ENCODE measurements at places on chromosomes 7 and 10.

DNA sequence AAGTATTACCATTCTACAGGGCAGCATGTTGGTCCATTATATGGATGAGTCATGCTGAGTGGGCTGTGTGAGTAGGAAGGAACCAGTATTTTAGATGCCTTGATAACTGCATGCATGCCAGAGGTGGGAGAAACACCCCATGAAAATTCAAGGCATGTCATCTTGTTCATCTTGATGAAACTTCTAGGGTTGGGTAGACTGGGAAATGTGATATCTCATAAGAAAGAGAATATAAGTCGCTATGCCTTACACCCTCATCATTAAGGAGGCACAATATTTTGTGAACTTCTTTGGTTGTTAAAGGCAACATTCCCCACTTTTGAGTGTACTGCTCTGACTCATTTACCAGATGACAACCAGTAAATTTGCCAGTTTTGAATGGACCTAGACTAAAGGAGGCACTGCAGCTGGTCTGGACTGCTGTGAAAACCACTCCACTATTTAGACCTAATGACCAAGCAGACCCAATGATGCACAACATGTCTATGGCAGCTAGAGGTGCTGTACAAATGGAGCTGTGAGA lies 48.0 kb downstream of the ZNF365 start:
- DNase-seq, result peak; percentile 58

DNA sequence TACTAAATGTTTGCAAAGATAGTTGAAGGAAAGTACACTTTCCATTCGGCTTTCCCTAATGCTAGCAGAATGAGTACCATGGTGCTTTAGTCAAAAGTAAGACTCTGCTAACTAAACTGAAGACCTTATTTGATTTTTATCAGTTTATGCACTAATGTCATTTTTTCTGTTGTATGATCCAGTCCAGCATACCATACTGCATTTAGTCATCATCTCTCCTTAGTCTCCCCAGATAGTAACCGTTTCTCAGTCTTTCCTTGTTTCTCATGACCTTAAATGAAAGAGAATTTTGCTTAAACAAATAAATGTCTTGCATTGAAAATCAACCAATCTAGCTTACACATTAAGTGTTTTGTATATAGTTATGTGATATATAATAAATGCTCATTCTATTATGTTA lies 529.5 kb upstream of the SEMA3D start:
- no peak for DNase-seq

- no peak for DNase-seq
Observed at GRCh38 chr7:27066148-27066547, 29.7 kb downstream of the HOXA1 start.

GRCh38 chr10:129440247-129440646 lies 26.8 kb upstream of the MGMT start:
- no peak for DNase-seq

GRCh38 chr10:7546385-7546967 lies 120.3 kb downstream of the ITIH5 start:
- no peak for DNase-seq

DNA sequence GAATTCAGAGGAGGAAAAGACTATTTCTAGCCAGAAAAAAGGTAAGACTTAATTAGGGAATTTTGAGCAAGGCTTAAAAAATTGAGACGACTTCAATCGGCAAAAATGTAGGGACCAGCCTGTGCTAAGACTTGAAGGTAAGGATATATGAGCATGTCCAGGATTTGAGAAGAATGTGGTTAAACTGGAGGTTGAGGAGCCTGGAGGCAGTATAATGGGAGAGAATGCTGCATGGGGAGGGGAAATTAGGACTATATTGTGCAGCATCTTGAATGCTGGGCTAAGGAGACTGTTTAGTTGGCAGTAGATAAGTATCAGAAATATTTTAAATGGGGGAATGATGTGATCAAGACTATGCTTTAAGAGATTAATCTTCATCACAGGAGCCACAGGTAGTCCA lies 53.1 kb upstream of the PCGF5 start:
- DNase-seq, result no peak

GRCh38 chr10:122854648-122855047 lies 9.0 kb upstream of the CUZD1 start:
- peak; percentile 82 for DNase-seq

DNA sequence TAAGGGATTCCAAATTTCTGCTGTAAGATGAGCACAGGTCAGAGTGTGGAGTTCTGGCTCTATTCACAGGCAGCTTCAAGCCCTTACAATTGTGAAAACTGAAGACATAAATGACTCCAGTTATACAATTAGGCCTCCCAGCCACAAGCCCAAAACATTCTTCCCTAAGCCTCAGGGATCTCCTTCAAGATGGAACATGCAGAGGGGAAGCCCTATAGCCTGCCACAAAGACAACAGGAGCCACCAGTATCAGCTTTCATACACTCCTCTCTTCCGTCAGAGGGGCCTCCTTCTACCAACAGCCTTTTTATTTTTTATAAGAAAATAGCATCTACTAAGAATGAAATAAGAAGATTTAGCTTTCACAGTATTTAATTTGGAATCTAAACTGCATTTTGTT lies 46.5 kb downstream of the DLD start:
- DNase-seq, result no peak

DNA sequence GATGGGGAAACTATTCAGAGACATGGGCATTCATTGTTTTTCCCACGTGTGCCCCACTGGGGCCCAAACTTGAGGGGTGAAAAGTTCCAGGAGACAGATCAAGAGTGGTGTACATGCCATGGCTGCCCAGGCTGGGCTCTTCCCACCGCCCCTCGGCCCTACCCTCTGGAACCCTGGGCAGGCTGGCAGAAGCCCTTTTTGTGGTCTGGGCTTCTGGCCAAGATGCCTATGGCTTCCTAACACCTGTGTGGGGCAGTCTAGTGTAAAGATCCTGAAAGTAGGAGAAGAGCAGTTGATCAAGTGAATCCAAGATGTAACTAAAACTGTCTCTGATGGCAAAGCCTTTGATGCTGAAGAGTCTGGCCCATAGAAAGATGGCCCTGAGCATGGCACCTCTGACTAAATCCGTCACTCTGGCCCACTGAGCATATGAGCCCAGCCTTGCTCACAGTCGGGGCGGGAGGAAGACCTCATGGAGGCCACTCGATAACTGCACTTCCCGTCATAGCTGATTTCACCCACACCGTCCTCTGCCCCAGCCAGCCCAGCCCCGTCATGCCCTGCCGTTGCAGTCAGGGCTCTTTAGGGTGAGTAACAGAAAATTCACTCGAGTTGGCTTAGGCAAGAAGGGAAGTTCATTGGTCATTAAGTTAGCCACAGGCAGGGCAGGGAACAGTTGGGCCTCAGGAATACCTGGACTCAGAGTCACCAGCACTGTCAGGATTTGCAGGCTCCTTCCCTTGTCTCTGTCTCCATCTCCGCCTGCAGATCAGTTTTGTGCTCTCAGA lies 37.9 kb upstream of the MTPAP start:
- DNase-seq, result no peak

GRCh38 chr10:80397014-80397413 lies 11.3 kb upstream of the PRXL2A start:
- no peak for DNase-seq

GRCh38 chr10:14039968-14040668 lies 290.6 kb downstream of the FRMD4A start:
- no peak for DNase-seq

- peak; percentile 41 for DNase-seq
Observed at GRCh38 chr10:92822060-92822634, 26.2 kb upstream of the EXOC6 start.

DNA sequence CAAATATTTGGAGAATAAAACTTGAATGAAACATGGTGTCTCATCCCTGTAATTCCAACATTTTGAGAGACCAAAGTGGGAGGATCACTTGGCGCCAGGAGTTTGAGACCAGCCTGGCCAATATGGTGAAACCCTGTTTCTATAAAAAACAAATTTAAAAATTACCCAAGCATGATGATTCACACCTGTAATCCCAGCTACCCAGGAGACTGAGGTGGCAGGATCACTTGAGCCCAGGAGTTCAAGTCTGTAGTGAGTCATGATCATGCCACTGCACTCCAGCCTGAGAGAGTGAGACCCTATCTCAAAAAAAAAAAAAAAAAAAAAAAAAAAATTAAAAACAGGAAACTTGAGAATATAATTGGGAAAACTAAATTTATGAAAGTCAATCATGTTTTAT lies 481.1 kb downstream of the SEMA3D start:
- no peak for DNase-seq

DNA sequence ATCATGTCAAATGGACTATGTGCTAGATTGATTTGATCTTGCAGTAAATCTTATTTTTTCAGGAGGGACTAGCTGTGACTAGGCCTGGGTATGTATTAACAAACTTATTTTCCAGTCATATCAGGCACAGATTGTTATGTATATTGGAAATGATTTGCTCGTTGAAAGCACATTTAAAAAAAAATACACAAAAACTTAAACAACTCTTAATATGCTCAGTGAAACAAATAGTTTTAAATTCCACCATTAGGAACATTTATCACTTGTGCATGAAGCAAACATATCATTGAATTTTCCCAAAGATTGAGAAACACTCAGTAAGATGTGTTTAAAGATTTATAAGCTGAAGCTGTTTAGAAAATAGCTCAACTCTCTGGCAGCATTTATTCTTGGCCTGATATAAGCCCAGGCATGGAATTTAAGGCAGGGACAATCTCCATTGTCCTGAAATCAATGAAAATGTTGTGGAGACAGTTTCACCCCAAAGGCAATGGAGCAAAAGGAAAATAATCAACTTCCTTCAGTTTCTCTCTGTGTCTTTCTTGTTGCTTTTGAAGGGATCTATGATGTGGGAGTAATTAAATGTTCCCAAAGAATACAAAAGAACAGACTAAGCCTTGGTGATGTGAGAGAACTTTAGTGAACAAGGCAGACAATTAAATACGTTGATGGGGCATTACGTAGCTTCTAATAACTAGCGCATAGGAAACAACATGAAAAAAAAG lies 250.3 kb downstream of the GPR37 start:
- no peak for DNase-seq

- DNase-seq, result no peak
Observed at GRCh38 chr7:101677797-101678479, 48.8 kb upstream of the MYL10 start.

- no peak for DNase-seq
Observed at GRCh38 chr7:145624618-145625017, 492.0 kb upstream of the CNTNAP2 start.

- DNase-seq, result no peak
Observed at GRCh38 chr10:8840356-8840755, 785.9 kb downstream of the GATA3 start.

DNA sequence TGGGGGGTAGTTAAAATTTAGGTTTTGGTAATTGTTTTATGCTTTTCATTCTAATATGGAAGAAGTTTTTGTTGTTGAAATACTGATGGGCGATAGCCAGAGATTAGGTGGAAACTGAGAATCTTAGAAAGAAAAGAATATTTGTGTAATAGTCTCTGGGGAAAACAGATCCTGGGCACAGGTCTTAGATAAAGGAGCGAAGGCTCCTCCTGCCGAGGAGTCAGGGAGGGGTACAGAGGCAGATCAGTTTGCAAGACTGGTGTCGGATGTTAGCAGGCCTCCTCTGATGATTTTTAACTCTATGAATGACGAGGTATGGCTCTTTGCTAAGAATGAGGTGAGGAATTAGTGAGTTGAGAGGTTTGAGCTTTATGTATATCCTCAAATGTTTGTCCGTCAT lies 339.7 kb downstream of the HGF start:
- no peak for DNase-seq

GRCh38 chr7:55838595-55838994 lies 24.0 kb downstream of the SEPTIN14 start:
- no peak for DNase-seq

DNA sequence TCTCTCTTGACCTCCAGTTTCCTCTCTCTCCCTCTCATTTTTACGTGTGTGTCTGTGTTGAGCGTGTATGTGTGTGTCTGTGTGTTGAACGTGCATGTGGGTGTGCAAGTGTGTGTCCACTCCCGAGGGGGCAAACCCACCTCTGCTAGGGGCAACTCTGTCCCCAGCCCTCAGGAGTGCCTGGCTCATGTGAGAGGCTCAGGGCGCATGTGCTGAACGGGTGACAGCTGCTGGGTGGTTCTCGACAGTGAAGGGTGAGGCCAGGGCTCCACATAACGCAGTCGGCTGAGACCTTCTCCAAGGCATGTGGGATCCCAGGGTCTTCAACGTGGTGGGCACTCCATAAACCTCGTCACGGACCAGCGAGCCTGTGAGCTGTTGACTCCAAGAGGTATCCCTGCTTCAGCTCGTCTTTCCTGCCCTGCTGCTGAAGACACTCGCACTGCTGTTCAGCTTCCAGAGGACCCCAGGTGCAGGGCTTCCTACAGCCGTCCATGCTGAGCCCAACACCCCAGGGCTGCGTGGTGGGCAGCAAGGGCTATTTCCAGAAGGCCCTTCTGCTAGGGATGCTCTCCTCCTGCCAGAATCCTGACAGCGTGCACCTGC lies 361.6 kb upstream of the SHH start:
- no peak for DNase-seq

GRCh38 chr7:140641524-140642195 lies 1.0 kb upstream of the DENND2A start:
- DNase-seq, result no peak

GRCh38 chr10:121433965-121434364 lies 164.3 kb downstream of the FGFR2 start:
- DNase-seq, result no peak

DNA sequence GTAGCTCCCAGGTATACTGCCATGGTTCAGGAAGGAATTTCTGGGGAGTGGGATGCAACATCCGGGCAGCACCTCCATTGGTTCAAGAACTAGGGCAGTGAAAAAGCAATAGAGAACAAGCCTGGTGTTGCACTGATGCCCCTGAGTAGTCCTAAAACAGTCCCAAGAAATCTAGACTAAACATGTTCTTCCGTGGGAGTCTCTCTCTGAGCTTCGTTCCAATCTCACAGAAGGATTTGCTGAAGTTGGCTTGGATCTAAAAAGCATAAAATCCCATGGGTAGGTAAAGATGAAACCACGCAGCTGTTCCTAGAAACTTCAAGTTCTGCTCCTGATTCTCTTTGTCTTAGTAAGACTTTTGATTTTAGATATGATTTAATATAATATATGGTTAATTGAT lies 154.5 kb downstream of the PLXDC2 start:
- DNase-seq, result peak; percentile 33

DNA sequence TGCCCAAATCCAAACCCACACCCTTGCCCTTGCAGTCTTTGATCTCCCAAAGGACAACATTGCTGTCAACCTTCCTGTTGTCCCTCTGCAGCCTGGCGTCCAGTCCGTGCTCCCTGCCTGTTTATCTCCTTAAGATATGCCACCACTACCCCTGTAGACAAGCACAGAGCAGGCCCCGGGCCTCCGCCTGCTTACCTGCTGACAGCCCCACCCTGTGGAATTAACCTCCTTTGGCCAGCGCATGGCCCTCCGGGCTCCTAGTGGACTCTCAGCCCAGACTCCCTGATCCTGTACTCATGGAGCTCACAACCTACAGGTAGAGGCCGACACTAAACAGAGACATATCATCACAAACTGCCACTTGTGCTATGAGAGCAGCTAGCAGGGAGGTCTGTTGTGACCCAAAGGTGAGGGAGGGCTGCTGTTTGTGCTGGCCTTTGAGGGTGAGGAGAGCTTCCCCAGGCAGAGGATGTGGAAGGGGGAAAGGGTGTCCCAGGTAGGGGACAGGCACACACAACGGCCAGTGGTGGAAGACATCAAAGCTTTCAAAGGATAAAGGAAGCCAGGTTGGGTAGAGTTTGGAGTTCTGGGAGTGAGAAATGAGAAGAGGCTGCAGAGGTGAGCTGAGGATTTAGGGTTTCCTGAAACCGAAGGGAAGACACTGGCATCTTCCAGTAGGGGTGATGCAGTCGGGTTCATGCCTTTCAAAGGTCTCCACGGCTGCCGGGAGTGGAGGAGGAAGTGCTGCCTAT lies 174.5 kb upstream of the ZMIZ1 start:
- no peak for DNase-seq

Measured in skeletal muscle cell (primary cell).